H54 (cell line): ENCODE measurements at places on chromosomes 1 and 21.
A peak's percentile ranks its signal among the peaks of the same experiment; 100 is the strongest.

DNA sequence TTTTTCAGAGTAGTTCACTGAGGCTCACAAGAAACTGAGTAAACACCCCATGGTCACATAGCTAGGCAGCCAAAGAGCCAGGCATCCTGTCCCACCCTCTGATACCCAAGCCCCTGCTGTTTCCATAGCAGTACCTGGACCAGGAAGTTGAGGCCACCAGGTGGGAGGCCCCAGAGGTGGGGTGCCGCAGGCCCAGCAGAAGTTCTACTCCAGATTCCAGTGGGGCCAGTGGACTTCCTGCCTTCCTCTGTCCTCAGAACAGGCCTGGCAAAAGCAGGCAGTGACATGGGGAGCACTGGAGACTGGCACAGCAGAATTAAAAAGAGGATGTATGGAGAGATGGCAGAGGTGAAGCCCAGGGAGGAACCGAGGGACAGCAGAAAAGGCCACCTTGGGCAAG lies 19.0 kb downstream of the FOXO6 start:
- no peak for DNase-seq

GRCh38 chr1:47805921-47806361 lies 191.2 kb downstream of the TRABD2B start:
- DNase-seq = no peak

DNA sequence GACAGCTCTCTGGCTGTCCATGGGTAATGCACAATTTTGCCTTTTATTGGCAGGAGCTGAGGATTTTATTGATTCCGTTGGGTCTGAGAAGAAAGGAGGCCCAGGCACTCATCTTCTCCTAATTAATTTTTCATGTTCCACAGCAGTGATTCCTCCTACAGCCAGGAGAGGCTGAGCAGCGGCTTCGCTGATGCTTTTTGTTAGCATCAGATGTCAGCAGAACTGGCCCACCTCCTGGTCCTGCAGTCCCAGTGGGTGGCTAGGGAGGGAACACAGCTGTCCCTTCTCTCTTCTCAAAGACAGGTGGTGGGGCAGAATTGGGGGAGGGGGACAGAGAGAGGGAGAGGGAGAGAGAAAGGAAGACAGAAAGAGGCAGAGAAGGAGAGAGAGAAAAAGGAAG lies 5.7 kb downstream of the MT1HL1 start:
- no peak for DNase-seq

- DNase-seq = no peak
These were observed 1.2 kb downstream of the CAMSAP2 start for GRCh38 chr1:200739702-200740570.

DNA sequence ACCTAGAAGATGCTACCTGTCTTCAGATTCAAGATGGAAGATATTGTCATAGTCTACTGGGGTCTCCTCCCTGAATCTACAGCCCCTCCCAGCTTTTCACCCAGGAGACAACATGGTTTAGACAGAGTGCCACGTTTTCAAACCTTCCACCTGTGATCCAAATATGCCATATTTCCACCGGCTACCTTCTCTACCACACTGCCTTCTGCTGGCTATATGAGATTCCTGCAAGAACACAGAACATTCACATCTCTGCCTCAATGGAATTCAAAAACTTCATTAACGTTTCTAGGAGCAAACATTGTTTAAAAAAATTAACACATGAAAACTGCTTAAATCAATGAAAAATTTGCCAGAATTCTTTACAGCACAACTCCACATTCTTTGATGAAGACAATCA lies 12.9 kb upstream of the LELP1 start:
- DNase-seq = no peak

- no peak for DNase-seq
These were observed 888 bp downstream of the HES5 start for GRCh38 chr1:2528966-2529783.

DNA sequence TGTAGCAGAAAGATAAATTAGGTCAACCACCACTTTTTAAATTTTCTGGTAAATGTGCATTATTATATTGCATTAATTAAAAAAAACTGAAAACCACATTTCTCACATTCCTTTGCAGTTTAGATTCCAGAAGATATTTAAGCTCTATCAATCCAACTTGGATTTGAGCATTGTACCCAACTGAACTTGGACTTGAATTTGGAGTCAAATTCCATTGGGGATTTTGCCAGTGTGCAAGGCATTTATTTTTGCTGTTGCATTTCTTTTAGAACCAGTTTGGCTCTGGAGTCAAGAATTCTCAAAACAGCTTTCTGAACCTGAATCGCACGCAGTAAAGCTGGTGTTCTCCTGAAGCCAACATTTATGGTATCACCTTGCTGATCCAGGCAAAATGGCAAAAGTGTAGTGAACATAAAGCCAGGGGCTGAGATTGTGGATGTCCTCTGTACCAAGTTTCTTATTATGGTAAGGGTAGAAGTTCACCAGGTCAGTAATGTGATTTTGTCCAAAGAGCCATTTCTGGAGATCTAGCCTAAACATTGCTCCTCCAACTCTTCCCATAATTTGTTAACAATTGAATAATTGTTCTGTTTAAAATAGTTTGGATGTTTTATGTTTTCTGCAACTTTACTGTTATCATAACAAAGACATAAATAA lies 890.9 kb downstream of the LRRIQ3 start:
- no peak for DNase-seq

DNA sequence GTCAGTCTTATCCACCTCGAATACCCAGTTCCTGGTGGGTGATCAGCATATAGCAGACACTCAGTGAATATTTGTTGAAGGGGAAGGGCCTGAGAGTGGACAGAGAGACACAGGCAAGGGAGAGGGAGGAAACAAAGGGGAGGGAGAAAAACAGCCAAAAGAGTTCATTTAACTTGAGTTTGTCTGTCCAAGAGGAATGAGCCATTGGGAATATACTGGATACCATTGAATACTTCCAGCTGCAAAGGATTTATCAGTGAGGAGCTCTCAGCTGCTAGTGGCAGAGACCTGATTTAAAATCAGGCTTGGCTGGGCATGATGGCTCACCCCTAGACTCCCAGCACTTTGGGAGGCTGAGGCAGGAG lies 11.5 kb upstream of the BGLAP start:
- DNase-seq = no peak

DNA sequence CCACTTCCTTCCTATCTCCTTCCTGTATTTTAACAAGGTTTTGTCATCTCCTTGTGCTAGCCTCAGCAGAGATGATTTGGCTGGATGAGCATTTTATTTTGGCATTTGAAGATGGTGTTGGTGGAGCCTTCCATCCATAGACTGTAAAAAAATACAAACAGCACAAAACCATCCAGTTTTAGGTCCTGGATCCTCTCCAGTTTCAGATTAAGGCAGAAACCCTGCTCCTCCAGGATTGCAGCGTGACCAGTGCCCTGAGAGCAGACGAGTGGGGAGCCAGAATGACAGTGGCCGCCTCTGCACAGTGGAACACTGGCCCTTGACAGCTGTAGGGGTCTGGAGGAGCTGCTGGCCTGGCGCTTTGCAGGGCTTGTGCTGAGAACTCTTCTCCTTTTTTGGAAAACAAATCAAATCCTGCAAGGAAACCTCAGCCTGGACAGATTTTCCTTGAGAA lies 72.2 kb upstream of the GADD45A start:
- no peak for DNase-seq

DNA sequence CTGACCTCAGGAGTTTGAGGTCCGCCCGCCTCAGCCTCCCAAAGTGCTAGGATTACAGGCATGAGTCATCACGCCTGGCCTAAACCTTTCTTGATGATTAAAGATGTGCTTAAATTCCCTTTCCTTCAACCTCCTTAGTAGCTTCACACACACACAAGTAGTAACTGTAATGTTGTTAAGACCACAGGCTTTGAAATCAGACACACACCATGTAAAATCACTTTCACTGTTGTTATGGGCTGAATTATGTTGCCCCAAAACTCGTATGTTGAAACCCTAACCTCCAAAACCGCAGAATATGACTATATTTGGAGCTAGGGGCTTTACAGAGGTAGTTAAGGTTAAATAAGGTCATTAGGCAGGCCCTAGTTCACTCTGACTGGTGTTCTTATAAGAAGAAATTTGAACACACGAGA lies 180.2 kb downstream of the NR5A2 start:
- no peak for DNase-seq

DNA sequence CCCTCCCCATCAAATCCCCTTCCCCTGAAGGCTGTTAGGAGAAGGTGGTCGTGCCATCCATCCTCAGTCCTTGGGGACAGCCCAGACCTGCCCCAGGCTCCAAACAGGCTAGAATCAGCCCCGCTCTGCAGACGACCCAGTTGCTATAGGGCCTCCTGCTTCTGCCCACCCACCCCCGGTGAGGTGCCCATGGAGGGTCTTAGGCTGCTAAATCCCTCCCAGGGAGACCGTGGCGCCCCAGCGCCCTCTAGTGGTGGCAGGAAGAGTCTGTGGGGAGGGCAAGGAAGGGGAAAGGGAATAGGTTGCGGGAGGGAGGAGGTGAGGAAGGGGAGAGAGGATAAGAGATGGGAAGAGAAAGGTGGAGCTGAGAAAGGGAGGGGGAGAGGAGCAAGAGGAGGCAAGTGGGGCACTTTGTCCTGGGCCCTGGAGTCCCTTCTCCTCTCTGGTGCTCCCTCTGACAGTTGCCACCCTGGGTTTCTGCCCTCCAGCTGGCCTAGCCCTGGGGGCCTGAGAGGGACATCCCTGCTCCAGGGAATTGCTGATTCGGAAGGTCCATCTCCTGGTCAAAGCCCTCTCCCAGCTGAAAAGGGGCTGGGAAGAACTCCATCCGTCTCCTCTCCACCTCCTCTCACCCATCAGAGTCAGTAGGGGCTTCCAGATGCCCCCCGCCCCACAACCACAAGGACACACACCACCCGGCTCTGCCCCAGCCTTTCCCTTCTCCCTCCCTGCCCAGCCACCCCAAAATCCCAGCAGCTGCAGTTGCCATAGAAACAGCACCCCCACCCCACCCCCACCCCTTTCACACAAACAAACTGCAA lies 55.4 kb downstream of the CAMK2N1 start:
- no peak for DNase-seq

DNA sequence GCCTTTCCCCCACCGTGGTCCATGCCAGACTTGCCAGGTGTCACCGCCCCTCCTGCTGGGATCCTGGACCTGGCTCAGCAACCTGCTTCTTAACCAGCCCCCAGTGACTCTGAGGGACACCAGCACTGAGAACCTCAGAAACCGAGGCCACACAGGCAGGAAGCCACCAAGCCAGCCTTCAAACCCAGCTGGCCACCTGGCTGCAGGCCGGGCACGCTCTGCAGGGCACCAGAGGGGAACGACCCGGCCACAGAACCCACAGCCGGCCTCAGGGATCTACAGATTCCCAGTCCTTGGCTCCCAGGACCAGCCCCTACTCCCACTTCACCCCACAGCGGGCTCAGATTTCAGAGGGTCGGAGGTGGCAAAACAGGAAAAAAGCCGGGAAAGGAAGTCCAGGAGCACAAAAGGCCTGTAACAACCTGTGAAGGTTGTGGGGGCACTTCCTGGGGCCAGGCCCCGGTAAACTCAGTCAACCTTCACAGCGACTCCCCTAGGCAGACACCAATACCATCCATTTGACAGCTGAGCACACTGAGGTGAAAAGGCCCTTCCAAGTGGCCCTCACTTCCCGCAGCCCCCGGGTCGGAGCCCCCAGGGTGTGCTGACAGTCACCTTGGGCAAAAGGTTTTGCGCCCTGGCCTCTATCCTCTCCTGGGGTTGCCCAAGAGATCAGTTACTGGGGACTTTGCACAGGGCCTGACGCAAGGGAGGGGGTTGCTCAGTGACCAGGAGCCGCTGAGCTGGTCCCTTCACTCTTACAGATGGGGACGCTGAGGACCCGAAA lies 14.1 kb downstream of the RUNX3 start:
- no peak for DNase-seq

DNA sequence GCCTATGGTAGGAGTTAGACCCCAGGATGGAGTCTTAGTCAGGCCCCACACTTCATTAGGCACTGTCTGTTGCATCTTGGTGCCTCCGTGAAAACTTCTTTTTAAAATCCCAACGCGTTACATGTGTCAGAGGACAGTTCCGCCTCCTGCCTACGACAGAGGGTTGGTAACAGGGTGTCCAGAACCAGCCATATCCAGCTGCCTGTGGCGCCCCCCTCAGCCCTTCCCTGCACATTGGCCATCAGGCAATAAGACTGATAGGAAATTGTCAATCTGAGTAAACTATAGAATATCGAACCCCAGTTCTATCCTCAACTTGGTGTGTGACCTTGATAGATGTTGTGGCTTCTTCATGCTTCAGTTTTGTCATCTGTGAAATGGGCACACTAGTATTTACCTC lies 108.6 kb upstream of the CSF3R start:
- DNase-seq = no peak

DNA sequence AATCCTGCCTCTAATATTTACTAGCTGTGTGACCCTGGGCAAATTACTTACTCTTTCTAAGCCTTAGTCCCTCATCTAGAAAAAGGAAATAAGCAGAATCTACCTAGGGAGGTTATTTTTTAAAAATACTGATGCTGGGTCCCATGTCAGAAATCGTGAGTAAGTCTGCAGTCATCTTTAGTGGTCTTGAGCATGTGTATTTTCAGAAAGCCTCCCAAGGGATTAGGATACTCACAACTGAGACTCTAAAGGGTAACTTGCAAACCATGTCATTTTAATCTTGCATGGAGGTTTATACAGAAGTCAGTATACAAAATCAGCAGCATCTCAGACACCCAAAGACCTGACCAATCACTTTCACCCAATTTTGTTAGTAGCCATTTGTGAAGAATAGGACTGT lies 43.2 kb downstream of the DSTYK start:
- no peak for DNase-seq

DNA sequence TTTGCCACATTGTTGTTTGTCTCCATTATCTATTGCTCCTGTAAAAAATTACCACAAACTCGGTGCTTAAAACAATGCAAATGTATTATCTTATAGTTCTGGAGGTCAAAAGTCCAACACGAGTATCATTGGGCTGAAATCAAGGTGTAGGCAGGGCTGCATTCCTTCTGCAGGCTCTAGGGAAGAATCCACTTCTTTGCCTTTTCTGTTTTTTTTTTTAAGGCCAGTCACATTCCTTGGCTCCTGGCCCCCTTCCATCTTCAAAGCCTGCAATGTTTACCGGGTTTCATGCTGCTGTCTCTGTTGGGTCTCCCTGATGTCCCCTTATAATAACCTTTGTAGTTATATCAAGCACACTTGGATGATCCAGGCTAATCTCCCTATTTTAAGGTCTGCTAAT lies 212.7 kb downstream of the PTBP2 start:
- no peak for DNase-seq

- no peak for DNase-seq
These were observed 69.2 kb upstream of the ARTN start for GRCh38 chr1:43864111-43865045.

- DNase-seq = no peak
These were observed 89.0 kb downstream of the MIS18A start for GRCh38 chr21:32189688-32190483.

DNA sequence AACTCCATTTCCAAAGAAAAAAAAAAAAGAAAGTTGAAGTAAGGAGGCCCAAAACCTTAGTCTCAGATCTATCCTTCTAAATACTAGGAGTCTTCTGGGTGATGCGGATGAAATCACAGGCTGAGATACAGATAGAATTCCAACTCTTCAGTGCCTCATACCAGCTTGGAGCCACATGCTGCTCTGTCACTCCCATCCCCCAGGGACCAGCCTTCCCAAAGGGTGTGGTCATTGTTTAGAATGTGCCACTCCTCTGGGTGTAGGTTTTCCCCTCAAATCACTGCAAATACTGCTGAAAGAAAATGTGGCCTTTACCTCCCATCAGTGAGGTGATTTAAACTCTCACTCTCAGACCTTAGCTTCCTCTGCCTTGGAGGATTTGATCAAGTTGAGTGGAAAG lies 112.9 kb downstream of the CDC7 start:
- DNase-seq = peak; percentile 26

GRCh38 chr1:22584001-22584562 lies 20.8 kb downstream of the EPHA8 start:
- no peak for DNase-seq
